NCI-H1930 (cell line): ENCODE measurements at places on chromosomes 2 and 18.
A peak's percentile ranks its signal among the peaks of the same experiment; 100 is the strongest.

DNA sequence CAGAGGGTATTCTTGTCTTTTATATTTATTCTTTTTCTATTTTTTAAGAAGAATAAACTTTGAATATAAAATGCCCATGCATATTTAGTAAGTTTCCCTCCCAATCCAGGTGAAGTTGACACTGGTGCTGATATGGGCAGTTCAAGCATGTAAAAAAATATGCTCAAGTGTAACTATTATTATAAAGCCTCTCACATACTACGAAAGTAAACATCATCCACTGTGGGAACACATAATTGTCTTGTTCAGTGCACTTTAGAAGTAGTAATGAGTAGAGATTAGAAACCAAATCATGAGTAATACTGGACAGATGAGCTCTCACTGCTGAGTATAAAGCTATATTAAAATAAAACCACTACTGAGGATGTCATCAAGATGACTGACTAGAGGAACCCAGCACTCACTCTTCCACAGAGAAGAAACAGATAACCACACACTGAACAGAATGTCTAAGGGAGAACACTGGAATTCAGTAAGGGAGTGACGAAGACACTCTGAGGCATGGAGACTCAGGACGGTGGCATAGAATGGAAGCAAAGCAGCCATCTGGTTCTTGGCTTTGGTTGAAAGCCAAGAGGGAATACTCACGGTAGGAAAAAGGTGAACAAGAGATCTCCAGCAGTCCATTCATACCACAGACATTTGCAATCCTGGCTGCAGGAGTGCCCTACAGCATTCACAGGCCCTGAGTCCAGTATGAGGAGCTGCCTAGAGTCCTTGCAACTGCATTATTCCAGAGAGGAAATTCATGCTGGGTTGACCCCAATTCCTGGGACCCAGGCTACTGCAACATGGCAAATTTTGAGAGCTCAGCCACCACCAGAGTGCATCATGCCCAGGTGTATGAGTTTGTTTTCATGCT is 9.5 kb upstream of the FAM110C start:
- no peak for DNase-seq

DNA sequence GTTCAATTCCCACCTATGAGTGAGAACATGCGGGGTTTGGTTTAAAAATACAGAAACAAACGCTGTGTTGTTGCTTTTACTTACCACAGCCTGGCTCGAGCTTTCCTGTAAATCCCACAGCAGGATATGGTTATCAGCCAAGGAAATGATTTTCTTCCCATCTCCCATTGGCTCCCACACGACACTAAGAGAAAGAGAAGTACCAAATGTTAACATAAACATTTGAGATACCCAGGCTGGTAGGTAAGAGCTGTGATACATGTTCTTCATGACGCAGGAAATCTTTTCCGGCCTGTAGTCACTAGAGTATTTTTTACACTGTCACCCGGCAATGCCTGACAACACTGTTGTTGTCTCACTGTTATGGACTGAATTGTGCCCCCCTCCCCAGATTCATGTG is 163.6 kb downstream of the EIPR1 start:
- DNase-seq: no peak

DNA sequence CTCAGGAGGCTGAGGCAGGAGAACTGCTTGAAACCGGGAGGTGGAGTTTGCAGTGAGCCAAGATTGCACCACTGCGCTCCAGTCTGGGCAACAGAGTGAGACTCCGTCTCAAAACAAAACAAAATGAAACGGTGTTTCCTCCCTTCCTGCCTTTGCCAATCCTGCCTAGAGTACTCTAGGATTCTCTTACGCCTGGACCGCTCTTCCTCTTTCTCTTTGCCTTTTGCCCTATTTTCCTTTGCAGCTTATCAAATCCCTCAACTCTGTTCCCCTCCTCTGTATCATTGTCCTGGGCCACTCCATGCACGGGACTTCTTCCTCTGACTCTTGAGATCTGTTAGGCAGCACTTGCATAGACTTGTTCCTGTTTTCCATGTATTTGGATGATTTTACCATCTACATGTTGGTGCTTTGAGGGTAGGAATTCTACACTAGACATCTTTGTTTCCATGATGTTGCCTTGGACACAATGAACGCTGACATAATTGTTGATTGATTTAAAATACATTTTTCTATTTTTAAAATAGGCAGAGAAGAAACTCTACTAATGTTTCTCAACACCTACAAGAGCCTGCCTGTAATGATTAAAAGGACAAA is 24.8 kb upstream of the ACYP2 start:
- no peak for DNase-seq

GRCh38 chr18:38420611-38421010 is 855.0 kb upstream of the CELF4 start:
- DNase-seq: no peak

- no peak for DNase-seq
Observed at GRCh38 chr18:58323866-58324762, 280.1 kb downstream of the NEDD4L start.

DNA sequence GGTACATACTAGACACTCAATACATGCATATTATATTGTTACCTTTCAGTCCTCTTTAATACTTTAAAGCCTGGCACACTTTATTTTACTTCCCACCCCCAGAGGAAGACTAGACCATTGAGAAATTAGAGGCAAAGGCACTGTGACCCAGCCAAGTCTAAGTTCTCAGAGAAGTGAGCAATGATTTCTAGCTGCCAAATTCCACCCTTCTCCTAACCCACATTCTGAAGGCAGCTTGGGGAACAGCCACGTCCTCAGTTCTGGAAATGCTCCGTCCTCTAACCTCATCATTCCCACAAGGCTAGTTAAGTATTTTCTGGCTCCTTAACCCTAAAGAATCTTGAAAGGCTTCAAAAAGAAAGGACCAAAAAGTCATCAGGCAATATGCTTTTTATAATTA is 86.6 kb downstream of the COL5A2 start:
- DNase-seq: no peak

GRCh38 chr2:44237221-44237620 is 38.1 kb upstream of the SLC3A1 start:
- no peak for DNase-seq

DNA sequence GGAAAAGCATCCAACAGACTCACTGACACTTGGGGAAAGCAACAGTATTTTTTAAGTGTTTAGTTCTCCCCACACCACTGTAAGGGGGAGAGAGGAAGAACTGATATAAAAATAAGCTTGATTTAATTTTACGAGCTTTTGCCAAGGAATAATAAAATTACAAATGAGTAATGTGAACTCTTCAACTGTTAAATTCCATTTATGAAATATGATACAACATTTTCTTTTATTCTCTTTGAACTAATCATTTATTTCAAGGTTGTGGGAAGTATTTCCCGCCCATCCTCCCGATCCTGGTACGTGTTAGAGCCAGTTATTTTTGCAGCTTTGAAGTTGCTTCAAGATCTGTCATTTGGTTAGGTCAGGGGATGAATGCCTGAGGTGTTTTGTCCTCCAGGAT is 35.2 kb downstream of the WDPCP start:
- no peak for DNase-seq

GRCh38 chr2:63465633-63466032 is 122.6 kb downstream of the WDPCP start:
- no peak for DNase-seq

- DNase-seq: no peak
Observed at GRCh38 chr2:138395565-138396306, 105.8 kb upstream of the SPOPL start.

DNA sequence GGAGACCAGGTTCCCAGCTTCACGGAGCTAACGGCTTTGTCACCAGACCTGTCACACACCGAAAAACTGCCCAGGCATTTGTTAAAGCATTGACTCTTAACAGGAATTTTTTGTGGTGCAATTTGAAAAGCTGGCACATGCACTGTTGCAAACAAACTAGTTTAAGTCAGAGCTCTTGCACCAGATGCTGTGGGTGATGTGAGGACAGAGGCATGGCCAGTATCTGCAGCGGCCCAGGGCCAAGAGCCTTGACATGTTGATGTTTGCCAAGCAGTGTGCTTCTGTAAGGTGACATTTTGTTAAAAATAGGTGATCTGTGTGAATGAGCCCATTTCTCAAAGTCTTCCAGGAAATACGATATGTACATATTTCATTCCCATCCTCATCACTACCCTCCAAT is 142.5 kb downstream of the MTCL1 start:
- DNase-seq: no peak

DNA sequence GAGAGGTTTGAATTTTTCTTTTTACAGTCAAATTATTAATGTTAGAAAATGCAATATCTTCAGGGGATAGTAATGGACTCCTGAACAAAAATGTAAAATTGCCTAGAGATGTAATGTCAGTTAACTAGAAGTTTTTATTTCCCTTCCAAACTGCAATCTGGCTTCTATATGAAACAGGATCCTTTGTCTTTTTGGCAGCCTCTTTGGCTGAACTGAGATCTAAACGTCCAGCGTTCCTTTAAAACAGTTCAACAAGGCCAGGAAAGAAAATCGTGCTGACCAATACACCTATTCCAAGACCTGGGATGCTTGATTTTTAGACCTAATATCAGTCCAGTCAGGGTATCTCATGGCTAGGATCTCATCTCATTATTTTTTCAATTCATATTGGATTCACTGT is 245.5 kb downstream of the FIGN start:
- no peak for DNase-seq

DNA sequence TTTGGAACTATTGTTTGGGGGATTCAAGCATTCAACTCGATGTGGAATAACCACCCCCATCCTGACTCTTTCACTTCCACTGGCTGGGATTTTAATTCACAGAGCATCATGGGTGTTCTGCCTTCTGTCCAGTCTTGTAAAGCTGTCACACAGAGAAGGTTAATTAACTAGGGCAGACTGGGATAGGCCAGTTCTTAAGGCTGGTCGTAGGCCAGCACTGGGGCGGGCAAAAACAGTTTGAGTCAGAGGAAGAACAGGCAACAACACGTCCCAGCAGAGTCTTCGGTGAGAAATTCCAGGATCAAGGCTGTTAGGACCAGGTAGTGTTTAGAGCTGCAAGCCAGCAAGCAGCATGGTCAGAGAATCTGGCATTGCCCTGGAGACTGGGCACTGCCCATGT is 4.0 kb upstream of the RNF152 start:
- no peak for DNase-seq

DNA sequence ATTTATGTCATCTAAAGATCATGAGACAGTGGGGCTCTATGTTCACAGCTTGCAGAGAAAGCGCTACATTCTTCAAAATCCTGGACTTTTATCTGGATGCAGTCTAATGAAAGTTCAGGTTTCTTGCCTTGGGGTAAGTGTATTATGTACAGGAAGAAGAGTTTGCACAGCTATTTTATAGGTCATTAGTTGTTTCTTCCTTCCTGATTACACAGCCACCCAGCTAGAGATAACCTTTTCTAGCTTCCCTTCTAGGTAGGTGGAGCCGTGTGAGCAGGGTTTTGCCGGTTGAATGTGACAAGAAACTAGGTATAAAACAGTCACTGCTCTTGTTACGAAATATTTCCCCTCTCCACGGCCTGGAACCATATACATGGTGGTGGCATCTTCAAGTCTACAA is 800.8 kb upstream of the SOX11 start:
- no peak for DNase-seq

- DNase-seq: no peak
Observed at GRCh38 chr2:27990030-27990590, 99.6 kb downstream of the BABAM2 start.

DNA sequence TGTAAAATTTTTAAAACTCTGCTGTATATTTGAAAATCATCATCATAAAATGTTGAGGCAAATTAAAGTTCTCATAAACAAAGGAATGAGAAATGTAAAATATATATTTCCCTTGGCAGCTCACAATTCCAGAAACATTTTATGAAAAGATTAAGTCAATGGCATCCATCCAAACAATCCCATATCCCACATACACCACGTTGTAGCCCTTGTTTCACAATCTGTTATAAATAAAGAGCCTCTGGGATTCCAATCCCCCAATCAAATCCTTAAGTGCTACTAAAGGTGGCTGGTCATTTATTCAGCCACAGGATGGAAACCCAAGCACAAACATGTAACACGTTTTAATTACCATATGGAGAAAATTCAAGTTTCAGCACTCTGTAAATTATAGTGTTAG is 51.7 kb downstream of the GFPT1 start:
- DNase-seq: no peak

DNA sequence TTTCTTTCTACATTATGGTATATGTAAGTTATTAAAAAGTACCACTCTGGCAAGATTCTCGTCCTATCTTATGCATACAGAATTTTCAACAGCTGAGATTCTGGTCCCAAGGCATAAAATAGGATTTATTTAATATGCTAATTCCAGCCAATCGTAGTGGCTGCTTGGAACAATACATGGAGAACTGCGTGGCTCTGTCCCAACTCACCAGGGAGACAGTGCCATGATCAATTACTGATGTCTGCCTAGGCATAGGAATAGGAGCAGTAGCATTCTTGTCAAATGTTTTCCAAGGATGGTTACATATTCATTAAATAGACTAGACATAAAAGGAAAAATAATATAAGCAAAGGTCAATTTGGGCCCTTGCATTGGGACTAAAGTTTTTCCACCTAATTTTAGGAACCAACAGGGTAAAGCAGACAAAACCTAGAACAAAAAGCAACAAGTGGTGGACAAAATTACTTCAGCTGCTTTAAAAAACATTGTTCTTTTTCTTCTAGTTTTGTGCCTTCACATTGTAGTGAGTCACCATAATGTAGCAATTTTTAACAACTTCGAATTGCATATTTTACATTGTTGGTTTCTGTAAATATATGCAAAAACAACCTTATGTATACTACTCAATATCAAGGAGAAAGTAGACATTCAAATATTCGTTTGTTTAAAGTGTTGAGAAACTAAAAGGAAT is 232.8 kb upstream of the ATP5MC3 start:
- DNase-seq: no peak

GRCh38 chr2:925309-925708 is 25.3 kb upstream of the SNTG2 start:
- no peak for DNase-seq

DNA sequence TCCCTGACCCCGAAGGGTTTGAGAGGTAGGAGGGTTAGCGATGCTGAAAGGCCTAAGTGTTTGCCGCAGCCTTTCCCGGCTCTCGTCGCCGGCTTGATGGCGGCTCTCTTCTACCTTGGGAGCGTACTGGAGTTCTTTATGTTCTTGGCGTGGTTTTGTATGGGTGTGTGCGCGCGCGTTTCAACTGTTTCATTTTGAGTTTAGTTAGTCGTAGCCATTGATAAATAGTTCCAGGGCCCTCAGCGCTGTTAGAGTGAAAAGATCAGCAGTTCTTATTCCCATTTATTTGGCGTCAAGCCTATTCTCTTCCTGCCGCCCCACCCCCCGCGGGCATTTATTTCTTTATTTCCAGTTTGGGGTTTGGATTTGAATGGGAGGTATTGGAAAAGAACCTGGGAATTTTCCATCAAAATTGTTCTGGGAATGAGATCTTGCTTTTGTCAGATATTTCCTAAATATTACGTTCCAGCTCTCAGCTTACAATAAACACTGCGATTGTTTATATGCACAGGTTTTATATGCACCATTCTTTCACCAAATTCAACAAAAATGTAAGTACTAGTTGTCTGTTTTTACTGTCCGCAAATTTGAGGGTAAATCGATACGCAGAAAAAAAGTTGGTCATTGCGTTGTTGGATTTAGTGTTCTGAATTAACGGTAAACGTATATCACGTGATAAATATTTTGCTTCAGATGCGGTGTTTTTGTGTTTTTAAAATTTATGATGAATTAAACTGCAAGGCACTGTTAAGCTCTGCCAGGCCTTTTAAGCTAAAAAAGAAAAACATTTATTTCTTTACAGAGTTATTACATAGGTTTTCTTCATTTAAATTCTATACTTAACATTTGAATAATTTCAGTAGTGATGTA is 954 bp downstream of the CCNT2 start:
- no peak for DNase-seq

GRCh38 chr2:166373951-166374350 is 1.8 kb downstream of the SCN9A start:
- DNase-seq: peak; percentile 82

GRCh38 chr2:48929571-48930301 is 174.2 kb upstream of the LHCGR start:
- no peak for DNase-seq
